ENCODE measurements at places on chromosomes 16 and 17.

GRCh38 chr16:20401066-20401465 lies 3.5 kb downstream of the PDILT start:
- no peak for DNase-seq

DNA sequence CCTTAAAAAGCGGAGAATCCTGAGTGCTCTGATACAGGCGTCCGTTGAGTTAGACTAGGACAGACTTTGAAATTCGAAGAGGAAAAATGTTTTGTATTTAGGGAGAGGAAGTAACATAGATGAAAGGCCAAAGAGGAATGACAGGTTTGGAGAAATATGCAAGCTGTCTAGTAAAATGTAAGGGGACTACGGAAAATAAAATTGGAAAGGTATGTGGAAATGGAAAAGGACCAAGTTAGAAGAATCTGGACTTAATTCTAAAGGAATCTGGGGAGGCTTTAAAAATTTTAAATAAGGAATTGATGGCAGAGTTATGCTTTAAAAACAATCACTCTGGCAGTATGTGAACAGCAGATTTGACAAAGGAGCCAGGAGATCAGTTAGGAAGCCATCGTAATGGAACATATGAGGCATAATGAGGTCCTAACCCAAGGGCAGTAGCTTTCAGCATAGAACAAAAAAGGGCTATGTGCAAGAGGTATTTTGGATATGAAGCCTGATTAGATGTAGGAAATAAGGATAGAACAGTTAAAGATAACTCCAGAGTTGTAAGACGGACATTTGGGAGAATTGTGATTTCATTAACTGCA lies 38.3 kb downstream of the CYB561 start:
- no peak for DNase-seq

GRCh38 chr17:74513987-74514631 lies 17.2 kb downstream of the CD300LB start:
- DNase-seq: peak; percentile 50

DNA sequence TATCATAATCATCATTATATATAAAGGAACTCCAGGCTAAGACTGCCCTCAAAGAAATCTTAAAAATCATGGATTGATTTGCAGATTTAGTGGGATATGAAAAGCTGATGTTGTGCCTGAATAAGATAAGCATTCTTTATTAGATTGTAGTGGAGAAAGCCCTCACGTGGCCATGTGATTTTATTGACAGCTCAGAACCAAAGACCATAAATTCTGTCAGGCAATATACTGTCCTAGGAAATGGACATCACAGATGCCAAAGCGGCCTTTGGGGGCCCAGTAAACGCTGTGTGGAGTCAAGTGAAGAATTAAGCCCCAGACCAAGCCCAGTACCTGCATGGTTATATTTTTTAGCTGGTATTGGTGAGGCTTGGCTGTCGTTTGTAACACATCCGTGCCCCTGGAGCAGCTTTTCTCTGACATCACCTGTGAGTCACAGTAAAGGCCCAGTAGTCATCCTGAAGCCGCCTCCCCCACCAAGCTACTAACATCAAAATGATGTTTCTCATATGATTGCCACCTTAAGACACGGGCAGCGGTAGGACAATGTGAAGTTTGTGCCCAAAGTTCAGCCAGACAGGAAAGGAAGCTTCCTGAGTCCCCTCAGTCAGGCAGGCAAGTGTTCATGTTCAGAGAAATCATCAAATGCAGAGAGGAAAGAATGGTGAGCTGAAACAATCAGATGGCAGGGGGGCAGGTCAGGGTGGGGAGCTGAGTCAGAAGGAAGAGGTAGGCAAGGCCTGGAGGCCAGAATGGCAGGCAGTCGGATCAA lies 209.4 kb downstream of the IRX3 start:
- DNase-seq: peak; percentile 76

GRCh38 chr17:19718041-19718612 lies 1.7 kb upstream of the SLC47A2 start:
- DNase-seq: no peak

DNA sequence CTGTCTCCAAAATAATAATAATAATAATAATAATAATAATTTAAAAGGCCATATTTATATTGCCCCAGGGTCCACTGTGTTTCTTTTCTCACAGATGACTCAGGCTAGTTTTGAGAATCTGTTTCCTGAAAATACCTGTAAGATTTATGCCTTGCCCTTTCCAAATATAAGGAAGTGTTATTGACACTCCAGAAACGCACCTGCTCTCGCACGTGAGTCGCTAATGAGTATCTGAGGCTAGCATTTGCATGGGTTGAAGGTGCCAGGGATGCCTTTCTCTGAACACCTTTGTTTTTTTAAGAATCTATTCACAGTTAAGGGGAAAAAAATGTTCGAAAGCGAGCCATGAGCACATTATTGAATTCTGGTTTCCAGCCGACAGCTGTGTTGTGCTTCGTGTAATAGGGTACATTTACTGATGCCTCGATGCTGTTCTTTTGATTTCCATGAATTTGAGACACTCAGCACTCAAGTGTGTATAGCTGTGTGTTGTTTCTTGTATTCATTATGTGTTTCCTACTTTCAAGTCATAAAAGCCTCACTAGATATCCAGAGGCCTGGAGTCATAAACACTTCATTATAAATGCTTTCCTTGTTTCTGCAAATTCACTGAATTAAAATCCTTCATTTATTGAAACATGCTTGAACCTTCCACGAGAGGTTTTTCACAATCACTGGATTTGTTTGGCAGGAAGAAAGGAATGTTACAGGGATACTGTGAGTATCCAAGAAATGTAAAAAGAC lies 45.0 kb upstream of the NOL11 start:
- no peak for DNase-seq

DNA sequence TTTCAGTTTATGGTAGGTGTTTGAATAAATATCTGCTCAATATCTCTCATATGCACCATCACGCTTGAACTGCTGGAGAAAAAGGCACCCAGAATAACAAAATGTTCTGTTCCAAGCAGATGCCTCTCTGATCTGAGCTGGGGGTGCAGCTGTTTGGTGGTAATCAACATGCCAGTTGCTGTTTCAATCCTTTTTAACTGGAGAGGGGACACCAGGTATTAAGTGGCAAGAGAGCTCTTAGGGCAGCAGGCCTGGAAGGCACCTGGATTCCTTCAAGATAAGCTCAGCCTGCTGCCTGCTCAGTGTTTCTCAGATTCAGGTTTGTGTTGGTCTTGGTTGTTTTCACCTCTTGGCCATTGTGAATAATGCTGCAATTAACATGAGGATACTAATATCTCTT lies 27.2 kb upstream of the VAT1L start:
- DNase-seq: no peak
